ENCODE measurements at places on chromosomes 1 and 21.

GRCh38 chr1:11354893-11355553 lies 82.0 kb downstream of the UBIAD1 start:
- no peak for DNase-seq

DNA sequence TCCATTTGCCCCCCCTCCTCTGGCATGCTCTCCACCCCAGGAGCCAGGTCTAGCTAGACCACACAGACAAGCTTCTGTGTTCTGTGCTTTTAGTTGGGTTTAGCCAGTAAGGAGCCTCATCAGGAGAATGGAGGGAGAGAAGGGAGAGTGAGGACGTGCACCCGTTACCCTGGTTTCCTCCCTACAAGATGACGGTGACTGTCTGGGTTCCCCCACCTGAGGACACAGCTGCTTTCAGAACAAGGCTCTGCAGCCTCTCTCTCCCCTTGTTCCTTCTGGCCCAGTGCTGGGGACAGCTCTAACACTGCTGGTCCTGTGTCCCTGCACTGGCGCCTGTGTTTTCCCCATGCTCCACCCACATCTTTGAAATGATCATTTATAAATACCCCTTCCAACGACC lies 184.4 kb upstream of the GALNT2 start:
- no peak for DNase-seq

GRCh38 chr1:161198897-161199431 lies at the start of gene ADAMTS4:
ADAMTS4 (minus strand) TSS chr1:161199054; CDS start chr1:161198627, 427 bp downstream.
- no peak for DNase-seq

- no peak for DNase-seq
Measured at GRCh38 chr21:33089395-33090119, 19.6 kb downstream of the OLIG1 start.

GRCh38 chr1:79726911-79727310 lies 720.4 kb upstream of the ADGRL4 start:
- no peak for DNase-seq

- no peak for DNase-seq
Measured at GRCh38 chr1:56395776-56396175, 183.6 kb downstream of the PLPP3 start.

Measured in GM19239 (cell line).